AG09319 (cell line): ENCODE measurements at places on chromosomes 3 and 15.

DNA sequence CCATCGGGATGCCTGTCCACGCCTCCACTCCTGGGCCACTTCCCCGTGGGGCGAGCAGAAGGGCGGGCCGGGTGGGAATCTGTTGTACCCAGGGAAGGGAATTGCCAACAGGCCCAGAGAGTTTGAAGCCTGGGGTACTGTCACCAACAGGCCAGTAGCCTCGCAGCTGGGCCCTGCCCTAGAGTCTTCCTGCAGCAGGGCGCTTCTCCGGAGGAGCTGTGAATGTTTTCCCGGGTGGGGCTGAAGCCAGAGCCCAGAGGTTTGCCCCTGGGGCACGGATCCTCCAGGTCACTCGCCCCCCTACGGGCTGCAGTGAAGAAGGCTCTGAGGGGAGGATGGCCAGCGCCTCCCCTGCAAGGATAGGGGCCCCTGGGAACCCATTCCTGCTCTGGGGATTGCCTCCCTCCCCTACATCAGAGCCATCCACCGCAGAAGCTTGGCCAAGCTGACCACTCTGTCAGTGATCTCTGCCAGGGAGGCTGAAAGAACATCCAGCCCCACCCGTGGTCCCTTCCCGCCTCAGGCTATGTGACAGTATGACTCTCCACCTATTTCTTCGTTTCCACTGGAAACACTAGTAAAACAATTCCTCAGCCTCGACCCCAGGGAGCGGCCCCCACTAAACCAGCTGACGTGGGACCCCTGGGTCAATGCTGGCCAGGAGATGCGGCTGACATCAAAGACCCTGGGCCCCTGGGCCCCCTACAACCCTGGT, 16.8 kb downstream of the CIDEC start:
- DNase-seq: no peak

DNA sequence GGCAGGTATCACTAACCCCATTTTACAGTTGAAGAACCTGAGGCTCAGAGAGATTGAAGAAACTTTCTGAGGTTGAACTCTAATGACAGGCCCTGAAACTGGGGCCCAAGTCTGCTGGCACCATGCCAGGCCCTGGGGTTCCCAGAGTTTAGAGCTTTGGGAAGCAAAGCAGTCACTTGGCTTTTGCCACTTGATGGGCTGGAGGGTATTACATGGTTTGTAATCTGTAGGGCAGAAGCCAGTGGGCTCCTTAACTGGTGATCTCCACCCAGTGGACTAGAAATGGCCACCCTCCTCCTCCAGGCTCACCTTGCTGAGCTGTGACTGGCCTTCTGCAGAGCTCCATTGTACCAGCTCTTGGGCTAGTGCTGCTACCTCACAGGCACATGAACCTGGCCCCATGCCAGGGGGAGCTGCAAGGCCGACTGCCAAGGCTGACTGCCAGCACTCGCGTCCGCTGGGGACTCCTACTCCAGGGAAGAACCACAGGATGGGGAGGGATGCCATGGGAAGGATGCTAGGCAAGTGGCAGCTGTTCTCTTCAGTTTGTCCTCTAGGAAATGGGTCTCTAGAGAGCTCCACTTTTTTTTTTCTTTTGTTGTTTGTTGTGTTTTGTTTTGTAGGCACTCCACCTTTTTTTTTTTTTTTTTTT, 104.8 kb downstream of the ETFA start:
- no peak for DNase-seq

- DNase-seq: no peak
Observed at GRCh38 chr3:133874761-133875438, 20.8 kb downstream of the RAB6B start.

GRCh38 chr15:89075101-89075640, 13.1 kb upstream of the ABHD2 start:
- DNase-seq: no peak

DNA sequence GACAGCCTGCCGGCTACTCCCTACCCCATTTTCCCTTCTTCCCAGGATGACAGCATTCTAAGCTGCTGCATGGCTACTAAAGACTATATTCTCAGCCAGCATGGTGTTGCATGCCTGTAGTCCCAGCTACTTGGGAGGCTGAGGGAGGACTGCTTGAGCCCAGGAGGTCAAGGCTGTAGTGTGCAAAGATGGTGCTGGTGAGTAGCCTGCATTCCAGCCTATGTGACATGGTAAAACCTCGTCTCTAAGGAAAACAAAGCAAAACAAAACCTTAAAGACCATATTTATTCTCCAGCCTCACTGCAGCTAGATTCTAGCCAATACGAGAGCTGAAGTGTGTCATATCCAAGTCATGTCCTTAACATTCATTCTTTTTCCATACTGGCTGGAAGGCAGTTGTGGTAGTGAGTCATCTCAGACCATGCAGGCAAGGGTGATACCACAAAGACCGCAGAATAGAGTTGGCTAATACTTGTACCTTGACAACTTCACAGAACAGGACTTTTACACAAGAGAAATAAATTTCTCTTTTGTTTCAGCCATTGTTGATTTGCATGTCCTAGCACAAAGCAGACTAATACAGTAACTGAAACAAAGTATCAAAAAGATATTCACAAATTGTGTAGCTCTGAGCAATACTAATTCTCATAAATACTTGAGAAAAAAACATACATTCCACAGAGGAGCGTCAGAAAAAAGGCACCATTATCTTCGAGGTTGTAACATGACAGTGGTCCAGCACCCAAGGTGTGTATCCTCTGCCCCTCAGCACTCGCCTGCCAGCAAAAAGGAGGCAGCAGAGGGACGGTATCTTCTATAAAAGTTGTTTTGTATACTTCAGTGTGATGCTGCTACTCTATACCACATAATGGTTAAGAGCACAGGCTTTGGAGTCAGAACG, 14.8 kb downstream of the PBRM1 start:
- peak; percentile 99 for DNase-seq

DNA sequence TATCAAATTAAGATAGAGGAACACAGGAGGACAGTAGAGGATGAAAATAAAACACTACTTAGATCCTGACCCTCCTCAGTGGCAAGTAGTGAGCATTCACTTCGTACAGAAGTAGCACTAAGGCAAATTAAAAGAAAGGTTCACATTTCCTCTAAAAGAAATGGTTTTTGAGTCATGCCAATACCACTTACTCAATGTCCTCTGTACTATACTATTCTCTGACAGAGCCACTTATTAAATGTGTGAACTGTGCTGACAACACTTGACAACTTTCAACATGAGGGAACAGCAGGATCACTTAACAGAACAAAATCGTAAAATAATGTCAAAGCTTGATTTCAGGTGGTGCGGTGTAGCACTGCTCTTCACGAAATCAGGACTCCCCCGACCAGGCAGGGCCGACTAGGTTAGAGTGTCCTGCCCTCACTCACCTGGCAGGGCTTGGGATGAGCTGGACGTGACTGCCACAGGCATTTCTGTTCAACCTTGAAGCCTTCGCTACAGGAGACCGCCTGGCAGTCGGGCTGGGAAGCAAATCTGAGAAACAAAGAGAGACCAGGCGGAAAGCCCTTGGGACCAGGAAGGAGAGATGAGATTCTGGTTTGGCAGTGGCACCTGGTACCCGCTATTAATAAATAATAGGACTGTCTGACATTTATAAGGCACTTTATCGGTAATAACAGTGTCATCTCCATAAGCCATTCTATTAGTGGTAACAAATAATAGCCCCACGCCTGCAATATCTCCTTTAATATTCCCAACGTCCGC, 611 bp upstream of the SLC27A2 start:
- DNase-seq: no peak

GRCh38 chr3:196073255-196073753, 8.6 kb downstream of the TFRC start:
- DNase-seq: no peak

GRCh38 chr15:101295607-101296161, 636 bp upstream of the SNRPA1 start:
- no peak for DNase-seq

GRCh38 chr15:70964058-70964457, 71.4 kb downstream of the LRRC49 start:
- no peak for DNase-seq

- DNase-seq: no peak
Observed at GRCh38 chr3:46829699-46830208, 33.5 kb downstream of the MYL3 start.

- DNase-seq: no peak
Observed at GRCh38 chr3:54632834-54633233, 295.0 kb downstream of the LRTM1 start.
